ENCODE measurements at places on chromosomes 7 and 10.

DNA sequence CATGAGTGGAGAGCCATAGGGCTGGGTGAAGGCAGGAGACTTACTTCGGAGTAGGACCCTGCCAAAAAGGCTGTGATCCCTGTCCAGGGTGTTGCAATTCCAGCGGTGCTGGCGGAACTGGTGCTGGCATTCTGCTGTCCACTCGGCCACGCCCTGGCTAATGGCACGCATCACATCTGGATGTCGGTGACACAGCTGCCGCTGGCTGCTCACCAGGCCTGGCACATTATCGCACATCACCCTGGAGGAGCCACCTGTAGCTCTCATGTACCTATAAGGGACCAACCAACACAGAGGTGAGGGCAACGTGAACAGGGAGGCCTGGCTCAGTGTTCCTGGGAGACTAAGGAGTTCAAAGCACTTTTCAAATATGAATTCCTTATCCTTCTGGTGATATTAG is 2.3 kb downstream of the WNT2 start:
- H3K27me3 ChIP-seq, result peaks cover 30% of the 10 kb centered on the region
- no peak overlapping the region for H3K27ac ChIP-seq
- no peak overlapping the region for H3K4me3 ChIP-seq
- no peak for DNase-seq

DNA sequence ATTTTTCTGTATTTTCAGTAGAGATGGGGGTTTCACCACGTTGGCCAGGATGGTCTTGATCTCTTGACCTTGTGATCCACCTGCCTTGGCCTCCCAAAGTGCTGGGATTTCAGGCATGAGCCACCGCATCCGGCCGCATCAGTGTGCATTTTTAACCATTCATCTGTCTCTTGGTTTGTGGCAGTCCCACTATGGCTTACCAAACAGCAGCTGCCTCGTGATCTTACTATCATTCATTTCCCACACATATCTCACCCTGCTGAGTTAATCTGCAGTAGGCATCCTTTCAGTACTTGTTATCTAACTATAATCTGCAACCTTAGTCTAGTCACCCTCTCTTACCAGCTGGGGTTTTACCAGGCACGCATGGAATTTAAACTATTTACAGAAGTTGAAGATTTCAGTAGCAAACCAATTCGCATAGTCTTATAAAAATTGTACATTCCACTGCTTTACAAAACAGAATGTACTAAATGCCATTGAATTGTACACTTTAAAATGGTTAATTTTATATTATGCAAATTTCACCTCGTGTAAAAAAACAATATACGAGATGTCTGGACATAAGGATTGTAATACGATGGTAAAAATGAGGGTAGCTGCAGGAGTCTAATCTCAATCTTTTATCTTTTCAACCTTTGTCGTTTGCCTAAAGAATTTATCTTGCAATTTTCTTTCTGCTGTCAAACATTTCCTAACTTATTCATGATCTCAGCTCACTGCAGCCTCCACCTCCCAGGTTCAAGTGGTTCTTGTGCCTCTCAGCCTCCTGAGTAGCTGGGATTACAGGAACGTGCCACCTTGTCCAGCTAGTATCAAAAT is 4.6 kb upstream of the TBC1D12 start:
- no peaks in the 10 kb centered on the region for H3K36me3 ChIP-seq
- DNase-seq, result peak; percentile 35
- no peaks in the 10 kb centered on the region for H3K27me3 ChIP-seq
- H3K4me1 ChIP-seq, result no peaks in the 10 kb centered on the region

- H3K27me3 ChIP-seq, result no peaks in the 10 kb centered on the region
- no peaks in the 10 kb centered on the region for H3K36me3 ChIP-seq
- H3K4me1 ChIP-seq, result no peaks in the 10 kb centered on the region
- no peak overlapping the region for H3K27ac ChIP-seq
- DNase-seq, result no peak
- H3K4me3 ChIP-seq, result no peak overlapping the region
Observed at GRCh38 chr7:33669251-33669670, 236.1 kb upstream of the BMPER start.

DNA sequence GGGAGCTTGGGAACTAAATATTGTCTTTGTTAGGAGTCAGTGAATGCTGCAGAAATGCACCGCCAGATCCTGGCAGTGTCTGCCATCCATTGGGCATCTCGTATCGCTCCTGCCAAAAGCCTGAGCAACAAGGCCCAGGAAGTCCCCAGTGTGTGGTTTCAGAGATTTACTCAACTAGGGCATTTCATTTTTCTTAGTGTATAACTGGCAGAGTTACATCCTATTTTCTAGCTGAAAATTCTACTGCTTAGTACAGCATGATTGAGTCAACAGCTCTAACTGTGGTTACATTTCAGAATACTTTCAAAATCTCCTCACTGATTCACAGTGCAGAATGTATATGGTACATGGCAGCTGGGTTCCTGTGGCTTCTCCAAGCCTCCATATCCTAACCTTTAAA is 95.8 kb upstream of the CREB5 start:
- H3K4me1 ChIP-seq, result peaks cover 7% of the 10 kb centered on the region
- peaks cover 10% of the 10 kb centered on the region for H3K27me3 ChIP-seq
- H3K36me3 ChIP-seq, result no peaks in the 10 kb centered on the region
